ENCODE measurements at places on chromosomes 5 and 9.

GRCh38 chr9:101121836-101122399 lies 93.4 kb downstream of the PLPPR1 start:
- no peak for DNase-seq

DNA sequence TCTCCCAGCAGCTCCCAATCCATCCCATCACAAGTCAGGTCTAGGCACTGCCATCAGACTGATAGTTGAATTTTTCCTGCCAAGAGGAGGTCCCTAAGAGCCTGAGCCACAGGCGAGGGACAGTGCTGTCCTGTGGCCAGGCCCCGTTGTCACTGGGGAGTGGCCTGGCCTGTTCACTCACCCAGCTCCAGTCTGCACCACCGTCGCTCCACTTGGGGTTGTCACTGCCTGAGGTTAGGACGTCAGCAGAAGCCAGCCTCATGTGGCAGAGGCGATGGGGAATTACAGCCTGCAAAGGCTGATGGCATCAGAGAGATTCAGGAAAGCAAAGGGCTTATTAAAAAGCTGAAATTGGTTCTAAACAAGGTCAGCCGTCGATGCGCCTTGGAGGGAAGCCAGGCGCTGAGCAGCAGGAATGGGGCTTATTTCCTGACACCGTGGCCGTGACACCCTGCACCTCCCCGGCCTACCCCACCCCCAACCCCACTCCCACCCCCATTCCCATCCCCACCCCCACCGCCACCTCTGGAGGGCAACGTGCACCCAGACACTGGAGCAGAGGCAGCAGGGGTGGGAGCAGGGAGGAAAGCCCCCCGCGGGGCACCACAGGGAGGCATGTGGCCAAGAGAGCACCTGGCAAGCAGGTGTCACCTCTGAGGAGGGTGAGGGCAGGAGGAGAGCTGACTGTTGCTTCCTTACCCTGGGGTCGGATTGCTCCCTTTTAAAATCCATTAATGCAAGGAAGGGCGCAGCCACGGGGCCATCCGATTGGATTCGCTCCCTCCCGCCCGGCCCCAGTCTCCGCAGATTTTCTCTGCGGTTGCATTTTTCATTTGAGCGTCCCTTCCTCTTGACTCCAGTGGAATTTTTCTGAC lies 3.1 kb upstream of the DBH start:
- no peak for DNase-seq

GRCh38 chr5:120550358-120550757 lies 86.3 kb downstream of the PRR16 start:
- no peak for DNase-seq

DNA sequence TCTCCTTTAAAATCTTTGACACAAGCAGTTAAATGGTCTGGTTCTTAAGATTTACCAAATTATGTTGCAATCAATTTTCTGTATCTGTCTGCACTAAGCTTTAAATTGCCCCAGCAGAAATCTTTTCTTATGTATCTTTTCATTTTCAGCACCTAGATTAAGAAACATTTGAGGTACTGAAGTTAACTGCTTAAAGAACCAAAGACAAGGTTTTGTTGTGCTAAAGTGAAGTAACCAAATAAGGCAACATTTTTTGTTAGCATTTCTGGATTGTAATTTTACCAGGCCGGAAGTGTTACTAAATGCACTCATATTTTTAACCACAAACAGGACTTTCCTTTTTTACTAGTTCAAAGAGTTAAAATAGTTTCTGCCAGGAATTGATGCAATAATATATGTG lies 24.1 kb upstream of the MTAP start:
- DNase-seq = no peak

DNA sequence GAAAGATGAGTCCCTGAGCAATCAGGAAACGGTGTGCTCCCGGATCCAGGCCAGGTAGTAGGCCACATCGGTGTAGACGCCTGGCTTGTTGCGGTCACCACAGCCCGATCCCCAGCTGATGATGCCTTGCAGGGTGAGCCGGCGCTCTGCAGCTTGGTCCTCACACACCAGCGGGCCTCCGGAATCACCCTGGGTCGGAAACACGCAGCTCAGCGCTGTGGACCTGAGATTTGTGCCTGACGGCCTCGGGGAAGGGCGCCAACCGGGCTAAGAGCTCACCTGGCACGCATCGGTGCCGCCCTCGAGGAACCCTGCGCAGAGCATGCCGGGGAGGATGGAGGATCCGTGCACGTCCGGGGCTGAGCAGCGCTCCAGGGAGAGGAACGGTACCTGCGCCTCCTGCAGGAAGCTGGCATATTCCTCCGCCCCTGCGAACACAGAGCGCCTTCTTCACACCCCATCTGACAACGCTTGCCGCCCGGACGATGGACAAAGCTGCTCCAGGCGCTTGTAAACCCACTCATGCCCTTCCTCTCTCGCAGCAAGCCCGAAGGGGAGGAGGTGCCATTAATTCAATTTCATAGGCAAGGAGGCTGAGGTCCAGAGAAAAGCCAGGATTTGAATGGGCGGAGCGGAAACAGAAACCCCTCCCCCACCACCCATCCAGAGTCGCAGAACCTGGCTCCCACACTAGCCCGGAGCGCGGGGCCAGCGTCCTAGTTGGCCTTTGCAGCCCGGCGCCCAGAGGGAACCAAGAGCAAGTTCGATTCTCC lies 2.0 kb upstream of the PFN3 start:
- DNase-seq = peak; percentile 88

- DNase-seq = no peak
Measured at GRCh38 chr5:152883066-152883775, 478.1 kb upstream of the NMUR2 start.

DNA sequence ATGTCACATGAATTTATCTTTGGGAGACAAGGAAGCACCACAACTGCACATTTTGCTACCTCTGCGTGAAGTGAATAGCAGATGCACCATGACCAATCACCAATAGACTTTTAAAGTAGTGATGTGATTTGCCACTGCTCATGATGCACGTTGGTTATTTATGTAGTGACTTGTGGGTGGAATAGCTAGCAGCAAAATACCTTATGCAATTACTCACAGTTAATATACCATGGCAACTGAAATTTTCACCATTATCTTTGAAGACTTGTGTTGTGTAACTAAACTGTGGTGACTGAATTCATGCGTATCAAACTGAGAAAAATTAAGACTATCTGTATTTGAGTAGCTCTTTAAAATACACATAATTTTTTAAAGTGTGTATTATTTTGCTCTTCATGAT lies 46.2 kb upstream of the TUSC1 start:
- DNase-seq = no peak

DNA sequence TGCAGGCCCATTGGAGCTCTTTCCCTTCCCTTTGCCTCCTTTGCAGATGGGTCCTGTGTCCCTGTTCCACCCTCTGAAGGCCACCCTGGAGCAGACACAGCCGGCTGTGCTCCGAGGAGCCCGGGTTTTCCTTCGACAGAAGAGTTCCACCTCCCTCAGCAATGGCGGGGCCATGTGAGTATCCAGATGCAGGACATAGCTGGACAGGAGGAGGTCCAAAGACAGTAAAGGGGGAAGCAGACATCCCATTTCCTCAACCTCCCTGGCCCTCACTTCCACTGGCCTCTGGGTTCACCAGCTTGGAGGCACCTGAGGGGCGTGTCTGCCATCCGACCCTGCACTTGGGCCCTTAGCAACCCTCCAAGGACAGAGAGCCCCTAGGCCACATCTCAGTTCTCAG lies 237.9 kb downstream of the CACNA1B start:
- no peak for DNase-seq

- DNase-seq = no peak
Measured at GRCh38 chr9:134723037-134723436, 81.4 kb downstream of the COL5A1 start.

- DNase-seq = no peak
Measured at GRCh38 chr9:123927625-123928532, 2.0 kb downstream of the DENND1A start.

DNA sequence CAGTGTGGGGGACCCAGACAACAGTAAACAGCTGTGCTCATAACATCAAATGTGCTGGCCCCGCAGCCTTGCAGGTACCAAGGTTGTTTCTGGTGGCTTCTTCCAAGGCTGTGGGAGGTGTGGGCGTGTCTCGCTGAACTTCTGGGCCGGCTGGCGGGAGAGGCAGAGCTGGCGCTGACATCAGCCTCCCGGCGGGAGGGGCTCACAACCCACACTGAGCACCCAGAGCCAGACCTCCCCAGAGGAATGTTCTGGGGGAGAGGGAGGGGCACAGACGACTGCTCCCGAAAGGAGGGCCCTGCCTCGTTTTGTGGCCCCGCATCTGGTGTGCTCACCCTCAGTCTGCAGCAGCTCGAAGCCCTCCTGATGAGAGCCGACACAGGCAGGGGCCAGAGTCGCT lies 6.9 kb upstream of the SLC12A7 start:
- peak; percentile 82 for DNase-seq

DNA sequence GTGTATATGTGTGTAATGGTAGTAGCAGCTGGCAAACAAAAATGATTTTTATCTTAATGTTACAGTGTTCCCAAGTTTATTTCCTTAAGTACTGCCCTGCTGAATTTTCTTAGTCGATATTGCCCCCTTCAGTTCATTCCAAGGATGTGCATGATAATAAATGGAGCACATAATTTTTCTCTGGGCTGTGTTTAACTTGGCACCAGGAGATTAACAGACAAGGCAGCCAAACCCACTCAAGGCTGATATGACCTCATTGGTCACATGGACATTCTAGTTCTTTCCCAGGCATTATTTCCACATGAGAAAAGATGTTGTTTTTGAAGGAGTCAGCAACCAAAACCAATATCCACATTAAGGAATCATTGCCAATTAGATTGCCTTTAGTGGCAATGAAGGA lies 61.8 kb downstream of the COX7C start:
- DNase-seq = peak; percentile 25

DNA sequence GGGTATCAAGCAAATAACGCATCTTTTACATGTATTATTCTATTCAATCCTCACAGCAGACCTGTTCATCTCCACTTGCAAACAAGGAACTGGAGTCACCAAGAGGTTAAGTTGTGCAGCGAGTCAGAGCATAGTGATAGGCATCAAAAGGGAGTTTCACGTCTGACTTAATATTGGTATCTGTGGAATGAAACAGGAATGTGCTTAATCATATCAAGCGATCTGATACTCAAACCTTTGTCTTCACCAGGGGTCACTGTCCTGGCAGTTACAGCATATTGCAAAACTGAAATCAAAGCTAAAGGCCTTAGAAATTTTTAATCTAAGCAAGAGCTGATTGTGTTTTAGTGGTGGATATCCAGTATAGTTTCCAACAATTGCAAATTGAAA lies 271.6 kb downstream of the PLK2 start:
- DNase-seq = no peak

GRCh38 chr5:69305512-69305911 lies 27.1 kb downstream of the CCDC125 start:
- no peak for DNase-seq

- no peak for DNase-seq
Measured at GRCh38 chr5:10559151-10559550, 4.7 kb upstream of the ANKRD33B start.

DNA sequence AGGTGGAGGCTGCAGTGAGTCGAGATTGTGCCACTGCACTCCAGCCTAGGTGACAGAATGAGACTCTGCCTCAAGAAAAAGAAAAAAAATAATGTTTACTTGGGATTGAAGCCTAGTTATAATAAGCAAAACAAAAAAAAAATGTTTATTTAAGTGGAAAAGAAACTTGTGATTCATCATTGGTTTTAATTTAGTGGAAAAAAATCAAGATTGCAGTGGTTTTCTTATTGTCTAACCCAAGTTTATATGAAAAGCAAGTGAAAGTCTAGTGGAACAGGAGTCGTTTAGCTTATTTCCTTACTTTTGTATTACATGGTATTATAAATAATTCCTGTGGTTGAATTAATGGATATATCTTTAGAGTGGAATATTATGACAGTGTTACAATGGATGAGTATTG lies 8.4 kb downstream of the CNOT8 start:
- DNase-seq = no peak

- no peak for DNase-seq
Measured at GRCh38 chr5:143076377-143076776, 306.2 kb downstream of the ARHGAP26 start.

DNA sequence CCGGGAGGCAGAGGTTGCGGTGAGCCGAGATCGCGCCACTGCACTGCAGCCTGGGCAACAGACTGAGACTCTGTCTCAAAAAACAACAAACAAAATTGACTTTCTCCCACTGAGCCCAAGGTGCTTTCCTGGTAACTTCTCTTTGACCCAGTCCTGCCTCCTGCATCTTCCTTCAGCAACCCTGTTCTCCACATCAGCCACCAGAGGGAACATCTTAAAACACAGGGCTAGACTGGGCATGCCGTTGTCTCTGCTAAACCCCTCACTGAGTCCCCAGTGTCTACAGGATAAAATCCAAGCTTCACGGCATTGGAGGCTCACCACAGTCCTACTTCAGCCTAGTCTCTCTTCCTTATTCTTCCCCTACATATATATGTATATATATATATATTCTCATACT lies 39.8 kb upstream of the KCNMB1 start:
- no peak for DNase-seq

GRCh38 chr9:5459289-5459829 lies 9.0 kb downstream of the CD274 start:
- DNase-seq = no peak

DNA sequence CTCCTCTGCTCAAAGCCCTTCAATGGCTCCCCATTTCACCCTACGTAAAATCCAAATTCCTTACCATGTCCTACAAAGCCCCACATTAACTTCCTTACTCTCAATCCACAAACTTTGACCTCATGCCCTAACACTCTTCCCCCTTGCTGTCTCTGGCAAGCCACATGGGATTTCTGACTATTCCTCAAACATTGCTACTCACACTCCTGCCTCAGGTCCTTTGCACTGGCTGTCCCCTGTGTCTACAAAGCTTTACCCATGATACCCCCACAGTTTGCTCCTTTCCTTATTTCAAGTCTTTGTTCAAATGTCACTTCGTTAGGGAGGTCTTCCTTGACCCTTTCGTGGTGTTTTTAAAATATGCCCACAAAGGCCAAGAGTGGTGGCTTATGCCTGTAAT lies 40.4 kb upstream of the MATR3 start:
- DNase-seq = no peak

DNA sequence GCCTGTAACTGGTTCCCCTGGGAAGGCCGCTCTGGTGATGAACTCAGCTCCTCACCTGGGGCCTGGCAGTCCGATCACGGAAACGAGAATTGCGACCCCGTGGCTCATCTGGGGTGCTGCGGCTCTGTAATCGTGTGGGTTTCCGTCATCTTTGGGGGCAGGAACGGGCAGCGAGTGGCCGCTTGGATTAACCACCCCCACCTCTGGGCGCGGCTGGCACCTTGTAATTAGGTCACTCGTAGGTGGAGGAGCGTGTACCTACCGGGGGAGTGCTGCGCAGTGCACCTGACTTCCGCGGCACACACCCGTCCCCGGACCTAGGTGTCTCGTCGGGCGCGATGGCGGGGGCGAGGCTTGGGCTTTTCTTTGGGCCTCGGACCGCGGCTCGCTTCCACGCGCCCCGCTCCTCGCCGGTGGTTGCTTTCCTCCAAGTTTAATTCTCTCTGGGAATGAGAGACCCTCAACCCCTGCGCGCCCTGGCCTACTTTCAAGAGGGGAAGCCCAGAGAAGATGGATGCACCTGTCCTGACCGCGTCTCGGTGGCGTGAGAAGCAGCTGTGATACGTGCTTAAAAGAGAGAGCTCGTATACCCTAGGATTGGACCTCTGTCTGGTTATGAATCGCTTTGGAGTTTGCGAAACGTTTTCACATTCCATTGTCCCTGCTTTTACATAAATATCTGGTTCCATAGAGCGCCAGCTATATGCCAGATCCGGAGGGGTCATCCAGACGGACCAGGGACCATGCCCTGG lies 744 bp upstream of the PPP2CA start:
- peak; percentile 90 for DNase-seq
